CD4-positive, alpha-beta T cell treated with Interleukin-17A for 1 hour (primary cell): ENCODE measurements at places on chromosomes 11 and 22.

GRCh38 chr11:69524991-69525411 lies 43.5 kb downstream of the LINC01488 start:
- DNase-seq: no peak

DNA sequence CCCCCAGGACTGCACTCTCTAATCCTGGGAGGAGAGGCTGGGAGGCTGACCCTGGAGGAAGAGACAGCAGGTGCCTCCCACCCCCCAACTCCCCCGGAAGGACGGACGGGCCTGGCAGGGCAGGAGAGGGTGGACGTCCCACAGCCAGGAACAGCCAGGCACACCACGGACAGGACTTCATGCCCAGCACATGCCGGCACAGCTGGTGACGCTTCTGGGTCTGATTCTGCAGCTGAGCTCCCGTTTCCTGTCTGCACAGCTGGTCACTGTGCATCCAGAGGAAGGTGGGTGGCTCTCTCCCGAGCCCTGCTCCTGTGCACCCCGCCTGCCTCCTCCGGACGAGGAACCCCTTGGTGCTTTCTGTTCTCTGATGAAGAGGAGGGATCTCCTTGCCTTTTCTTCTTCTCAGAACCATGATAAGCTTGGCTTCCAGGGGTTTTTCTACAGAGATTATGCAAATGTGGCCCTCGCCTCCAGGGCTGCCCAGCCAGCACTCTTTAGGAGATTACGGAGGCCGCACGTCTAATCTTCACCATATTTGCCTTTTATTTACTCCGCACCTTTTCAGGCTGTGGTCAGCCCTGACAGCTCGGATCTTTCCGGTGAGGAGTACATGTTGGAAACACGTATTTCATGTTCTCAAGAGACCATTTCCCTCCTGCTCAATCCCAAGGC lies 1295.8 kb downstream of the BRD1 start:
- no peak for DNase-seq

GRCh38 chr11:56457076-56457475 lies 16.1 kb downstream of the OR5M3 start:
- no peak for DNase-seq

GRCh38 chr22:30606455-30607299 lies at the start of gene TCN2:
TCN2 (plus strand) TSS chr22:30607174; CDS start chr22:30607332, 158 bp downstream.
- peak; percentile 34 for DNase-seq

GRCh38 chr22:37387793-37388192 lies 39.5 kb downstream of the ELFN2 start:
- no peak for DNase-seq

GRCh38 chr22:27790376-27791158 lies 11.0 kb downstream of the MN1 start:
- no peak for DNase-seq

DNA sequence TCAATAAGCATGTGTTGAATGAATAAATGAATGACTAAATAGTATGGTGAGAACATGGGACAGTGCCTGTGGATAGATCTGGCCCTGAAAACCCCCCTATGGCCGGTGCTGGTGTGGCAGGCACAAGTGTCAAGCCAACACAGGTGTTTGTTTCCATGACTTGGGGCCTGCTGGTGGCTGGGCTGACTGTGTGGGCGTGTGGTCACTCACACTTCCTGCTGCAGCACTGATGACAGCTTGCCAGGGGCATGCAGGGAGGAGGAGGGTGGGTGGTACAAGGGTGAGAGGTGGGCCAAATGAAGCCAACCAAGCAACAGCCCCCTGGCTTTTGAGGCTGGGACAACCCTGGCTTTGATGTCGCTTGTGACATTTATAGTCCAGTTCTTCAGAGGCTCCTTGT lies 30.3 kb upstream of the ABCC8 start:
- DNase-seq: no peak

- no peak for DNase-seq
Observed at GRCh38 chr11:72380132-72380503, 54.2 kb downstream of the CLPB start.

- no peak for DNase-seq
Observed at GRCh38 chr11:117700551-117700950, 96.5 kb downstream of the DSCAML1 start.

GRCh38 chr22:28628766-28629165 lies 50.9 kb downstream of the TTC28 start:
- no peak for DNase-seq

GRCh38 chr22:31904651-31905050 lies 39.7 kb upstream of the YWHAH start:
- no peak for DNase-seq

- DNase-seq: no peak
Observed at GRCh38 chr22:49663823-49664222, 163.8 kb downstream of the BRD1 start.

DNA sequence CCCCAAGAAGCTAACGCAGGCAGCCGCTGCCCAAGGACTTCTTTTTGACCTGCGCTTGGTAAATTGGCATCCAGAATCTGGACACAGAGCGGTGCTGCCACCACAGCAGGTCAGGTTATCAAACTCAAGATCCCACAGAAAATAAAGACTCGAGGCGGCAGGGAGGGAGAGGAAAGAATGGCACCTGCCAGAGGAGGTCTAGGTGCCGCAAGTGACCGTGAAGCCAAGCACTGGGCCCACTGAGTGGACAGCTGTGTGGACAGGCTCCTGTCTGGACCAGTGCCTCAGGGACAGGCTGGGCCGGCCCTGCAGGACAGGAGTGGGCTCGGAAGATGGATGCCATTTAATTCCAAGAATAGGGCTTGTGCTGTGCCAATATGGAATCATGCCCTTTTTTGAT lies 27.4 kb downstream of the BID start:
- DNase-seq: no peak

DNA sequence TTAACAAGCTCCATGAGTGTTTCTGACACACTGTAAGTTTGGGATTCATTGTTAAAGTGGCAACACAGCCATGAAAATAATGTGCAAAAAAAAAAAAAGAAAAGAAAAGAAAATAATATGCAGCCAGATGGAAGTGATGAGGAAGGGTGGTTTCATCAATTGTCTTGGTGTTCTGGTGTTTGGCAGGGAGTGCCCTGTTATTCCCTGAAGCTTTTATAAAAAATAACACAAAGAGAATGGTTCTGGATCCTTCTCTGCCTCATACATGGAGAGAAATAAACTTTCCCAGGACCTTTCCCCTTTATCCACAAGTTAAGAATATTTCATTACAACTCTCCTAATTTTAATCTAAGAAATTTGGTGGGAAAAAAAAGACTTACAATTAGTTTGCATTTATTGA lies 16.7 kb downstream of the AMOTL1 start:
- DNase-seq: no peak

- DNase-seq: no peak
Observed at GRCh38 chr11:119909495-119909894, 180.5 kb upstream of the NECTIN1 start.

DNA sequence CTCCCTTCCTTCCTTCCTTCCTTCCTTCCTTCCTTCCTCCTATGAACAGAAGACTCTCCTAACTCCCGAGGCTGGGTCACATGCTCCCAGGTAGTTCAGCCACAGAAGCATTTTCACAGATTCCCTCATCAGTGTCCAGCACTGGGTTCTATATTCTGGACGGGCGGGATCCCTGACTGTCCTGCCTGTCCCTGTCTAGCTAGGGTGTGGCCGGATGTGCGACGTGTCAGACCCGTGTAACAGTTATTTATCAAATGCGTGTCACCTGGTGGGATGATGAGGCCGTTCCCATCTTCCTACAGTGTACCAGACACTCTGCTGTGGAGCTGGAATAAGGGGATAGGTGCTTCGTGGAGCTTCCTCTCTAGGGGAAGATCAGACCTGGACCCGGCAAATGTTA lies 901.0 kb downstream of the BRD1 start:
- DNase-seq: no peak

GRCh38 chr22:21807544-21808529 lies 59.6 kb downstream of the MAPK1 start:
- DNase-seq: no peak

DNA sequence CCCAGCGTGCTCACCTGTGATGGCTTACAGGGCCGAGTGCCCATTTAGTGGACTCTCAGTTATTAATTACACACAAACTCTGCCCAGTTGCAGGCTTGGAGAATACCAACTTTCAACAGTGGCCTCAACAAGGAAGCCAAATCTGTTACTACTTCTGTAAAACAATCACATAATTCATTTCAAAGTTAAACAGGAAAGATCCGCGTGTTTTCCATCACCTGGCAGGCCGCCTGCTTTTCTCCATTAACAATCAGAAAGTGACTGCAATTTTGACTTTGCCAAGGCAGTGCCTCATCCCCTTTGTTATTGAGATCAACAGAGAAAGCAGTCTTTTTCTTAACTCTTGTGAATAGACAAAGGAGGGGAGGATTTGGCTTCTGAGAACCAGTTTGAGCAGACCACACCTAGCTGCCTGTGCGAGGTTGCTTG lies 77.7 kb downstream of the BARX2 start:
- DNase-seq: no peak

DNA sequence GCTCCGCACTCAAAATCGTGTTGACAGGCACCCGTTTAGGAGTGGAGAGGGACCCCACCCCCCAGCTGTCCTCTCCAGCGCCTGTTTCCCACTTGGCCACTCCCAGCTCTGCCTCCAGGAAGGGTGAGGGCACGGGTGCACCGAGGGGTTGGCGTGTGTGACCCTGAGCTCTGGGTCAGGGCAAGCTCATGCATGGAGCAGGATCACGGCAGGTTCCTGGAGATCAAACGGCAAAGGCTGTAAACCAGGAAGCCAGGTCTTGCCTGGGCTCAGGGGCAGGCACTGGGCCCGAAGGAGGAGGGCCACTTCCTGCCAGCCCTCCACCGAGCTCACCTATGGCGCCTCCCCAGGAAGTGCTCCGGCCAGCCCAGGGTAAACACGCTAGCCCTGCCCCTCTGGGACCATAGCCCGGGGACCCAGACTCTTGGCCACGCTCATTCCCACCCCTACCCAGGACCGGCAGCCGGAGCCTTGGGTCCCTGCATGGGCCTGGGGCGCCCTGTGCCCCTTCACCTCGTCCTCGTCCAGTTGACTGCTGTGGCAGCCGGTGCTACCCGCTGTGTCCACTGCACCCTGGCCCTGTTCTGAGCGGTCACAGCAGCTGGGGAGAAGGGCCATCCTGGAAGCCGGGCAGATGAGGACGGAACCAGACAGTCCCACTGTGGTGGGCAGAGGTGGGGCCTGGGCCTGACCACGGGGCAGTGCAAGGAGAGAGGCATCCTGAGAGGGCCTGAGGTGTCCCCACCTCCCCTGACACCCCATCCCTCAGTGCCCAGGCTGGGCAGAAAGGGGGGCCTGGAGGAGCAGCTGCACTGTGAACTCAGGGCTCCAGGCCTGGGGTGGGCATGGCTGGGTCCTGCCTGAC lies 1.0 kb upstream of the EPS8L2 start:
- no peak for DNase-seq

DNA sequence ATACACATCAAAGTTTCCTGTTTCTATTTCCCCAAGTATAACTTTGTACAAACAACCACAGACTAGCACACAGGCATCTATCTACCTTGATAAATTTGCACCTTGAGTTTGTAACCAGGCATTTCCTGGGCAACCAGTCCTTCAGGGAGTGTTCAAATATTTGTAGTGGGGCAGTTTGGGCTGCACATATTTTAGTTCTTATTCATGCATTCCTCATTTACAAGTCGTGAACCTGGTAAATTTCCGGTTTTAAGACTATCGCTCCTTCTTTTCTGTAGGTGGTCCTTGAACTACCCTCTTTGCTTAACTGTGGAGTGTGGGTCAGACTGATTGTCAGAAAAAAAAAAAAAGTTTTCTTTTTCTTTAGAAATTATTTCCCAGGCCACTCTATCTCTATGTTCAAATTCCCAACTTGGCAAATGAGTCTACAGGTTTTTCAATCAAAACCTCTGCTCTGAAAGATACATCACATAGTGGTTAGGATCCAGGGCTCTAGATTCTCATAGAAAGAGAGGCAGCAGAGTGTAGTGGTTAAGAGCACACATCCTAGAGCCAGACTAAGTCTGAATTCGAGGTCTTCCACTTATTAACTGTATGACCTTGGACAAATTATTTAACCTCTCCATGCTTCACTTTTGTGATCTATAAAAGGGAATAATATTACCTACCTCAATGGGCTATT lies 201.5 kb downstream of the SOX6 start:
- no peak for DNase-seq

DNA sequence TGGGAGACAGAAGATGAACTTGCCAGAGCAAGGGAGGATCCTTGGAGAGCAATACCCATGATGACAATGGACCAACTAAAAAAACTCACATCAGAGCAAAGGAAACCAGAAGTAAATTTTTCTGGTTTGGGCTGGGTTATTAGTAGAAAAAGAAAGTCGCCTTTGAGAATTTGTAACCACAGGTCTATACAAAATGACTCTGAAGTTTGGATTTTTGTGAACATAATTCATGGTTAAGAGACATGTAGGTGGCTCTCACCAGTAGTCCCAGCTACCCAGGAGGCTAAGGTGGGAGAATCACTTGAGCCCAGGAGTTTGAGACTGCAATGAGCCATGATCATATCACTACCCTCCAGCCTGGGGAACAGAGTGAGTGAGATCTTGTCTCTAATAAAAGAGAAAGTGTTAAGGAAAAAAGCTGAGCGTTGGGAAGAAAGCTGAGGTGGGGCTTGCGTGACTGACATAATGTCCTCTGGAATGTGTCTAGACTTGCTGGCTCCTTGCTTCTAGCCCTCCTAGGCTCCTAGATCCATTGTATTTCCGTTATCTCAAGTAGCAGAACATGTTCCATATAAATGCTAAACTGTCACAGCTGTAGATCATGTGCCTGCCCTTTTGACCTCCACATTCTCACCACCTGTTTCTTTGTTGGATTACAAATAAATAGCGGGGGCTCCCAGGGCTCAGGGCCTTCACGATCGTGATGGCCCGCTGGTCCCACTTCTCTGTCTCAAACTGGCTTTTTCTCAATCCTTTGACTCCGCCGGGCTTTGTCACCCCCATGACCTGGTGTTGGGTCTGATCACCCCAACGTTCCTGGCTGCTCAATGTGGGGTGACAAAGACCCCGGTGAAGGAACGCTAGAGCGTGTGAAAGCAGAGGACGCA lies 56.2 kb upstream of the SC5D start:
- no peak for DNase-seq

- DNase-seq: no peak
Observed at GRCh38 chr11:85464283-85464682, 162.9 kb downstream of the DLG2 start.

- peak; percentile 67 for DNase-seq
Observed at GRCh38 chr11:122655527-122656072, at the start of gene UBASH3B. UBASH3B (plus strand) TSS chr11:122655722; CDS start chr11:122656050, 328 bp downstream.

- DNase-seq: peak; percentile 57
Observed at GRCh38 chr11:35006389-35007128, 90.1 kb downstream of the PDHX start.

- DNase-seq: peak; percentile 29
Observed at GRCh38 chr11:3135481-3136440, 29.3 kb downstream of the OSBPL5 start.

- DNase-seq: no peak
Observed at GRCh38 chr22:31830721-31831070, 76.9 kb downstream of the DEPDC5 start.

DNA sequence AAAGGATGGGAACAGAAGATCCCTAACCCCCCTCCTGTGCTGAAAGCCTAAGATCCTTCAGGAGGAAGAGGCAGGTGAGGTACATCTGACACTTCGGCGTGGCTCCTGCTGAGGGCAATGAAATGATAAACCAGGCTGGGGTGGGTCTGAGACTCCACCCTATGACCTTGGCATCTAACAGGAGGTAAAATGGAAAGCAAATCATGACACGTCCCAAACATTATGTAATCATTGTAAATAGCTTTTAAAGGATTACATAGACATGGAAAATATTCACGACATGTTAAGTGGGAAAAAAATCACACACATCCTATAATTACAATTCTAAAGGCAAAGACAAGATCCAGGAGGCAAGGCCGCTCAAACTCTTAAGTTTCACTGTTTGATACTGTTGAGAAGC lies 70.5 kb downstream of the LINC01488 start:
- no peak for DNase-seq

GRCh38 chr11:69309631-69310280 lies 15.8 kb downstream of the MYEOV start:
- DNase-seq: no peak

GRCh38 chr11:72773291-72773690 lies 20.6 kb downstream of the STARD10 start:
- DNase-seq: no peak
